ENCODE measurements at places on chromosomes 6 and 20. TPM values are rescaled to one million over a fixed set of nuclear protein-coding genes. Genes with fewer than 3 reads are reported as not detected.

DNA sequence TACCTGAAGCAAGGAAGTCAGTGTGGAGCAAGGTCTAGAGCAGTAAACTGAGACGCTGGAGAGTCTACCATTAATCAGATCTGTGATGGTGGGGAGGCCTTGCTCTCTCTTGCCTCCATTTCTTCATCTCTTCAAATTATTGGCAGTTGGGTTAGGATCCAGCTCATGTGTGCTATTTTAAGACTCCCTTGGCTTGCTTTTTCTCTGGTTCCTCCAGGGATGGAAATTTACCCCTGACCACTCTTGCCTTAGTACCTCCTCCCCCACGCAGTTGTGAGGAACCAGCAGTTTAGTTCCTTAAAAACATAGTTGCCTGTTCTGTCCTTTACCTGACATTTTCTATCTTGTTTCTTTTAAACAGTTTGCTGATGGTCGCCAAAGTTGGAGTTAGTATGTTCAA is 7.4 kb downstream of the TMEM14C start:
- H3K4me3 ChIP-seq: no peak overlapping the region
- DNase-seq: no peak
- H3K4me1 ChIP-seq: peaks cover 6% of the 10 kb centered on the region
- H3K27me3 ChIP-seq: no peaks in the 10 kb centered on the region

GRCh38 chr20:39111359-39112177 is 149.4 kb downstream of the DHX35 start:
- DNase-seq: no peak
- H3K36me3 ChIP-seq: no peaks in the 10 kb centered on the region
- peaks cover 27% of the 10 kb centered on the region for H3K27me3 ChIP-seq
- H3K4me1 ChIP-seq: no peaks in the 10 kb centered on the region

Gene NKX2-2
- not detected for total RNA-seq

Gene RBPJL
- total RNA-seq: not detected

Gene BCAS4
- 9.3 TPM for total RNA-seq

Gene RNF5
- 60.4 TPM for total RNA-seq

DNA sequence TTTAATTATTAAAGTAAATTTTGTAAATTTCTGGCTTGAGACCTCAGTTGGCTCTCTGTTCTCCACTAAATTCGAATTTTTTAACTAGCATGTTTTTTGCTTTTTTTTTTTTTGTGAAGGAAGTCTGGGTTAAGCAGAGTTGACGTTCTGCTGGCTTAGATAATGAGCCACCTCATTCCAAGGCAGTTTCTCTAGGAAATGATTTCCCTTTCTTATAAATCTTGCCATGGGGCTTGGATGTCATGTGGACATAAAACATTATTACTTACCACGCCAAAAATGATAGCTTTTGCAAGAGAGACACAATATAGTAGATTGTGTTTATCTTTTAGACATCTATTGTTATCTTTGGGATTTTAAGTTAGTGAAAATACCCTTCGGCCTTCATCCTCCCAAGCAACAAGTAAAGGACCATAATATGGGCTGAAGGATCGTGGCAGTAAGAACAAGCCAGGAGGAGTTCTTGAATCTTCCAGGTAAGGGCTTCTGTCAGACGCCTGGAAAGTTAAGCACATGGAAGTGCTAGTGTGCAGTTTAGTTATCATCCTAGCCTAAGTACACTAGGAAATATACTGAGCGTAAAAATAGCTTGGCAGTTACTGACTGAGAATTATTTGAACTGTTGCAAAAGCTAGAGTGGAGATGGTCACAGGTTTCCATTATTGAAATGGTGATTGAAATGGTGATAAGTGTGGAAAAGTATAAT is 30.7 kb downstream of the ADGRG6 start:
- no peaks in the 10 kb centered on the region for H3K4me1 ChIP-seq
- H3K36me3 ChIP-seq: no peaks in the 10 kb centered on the region
- no peak overlapping the region for H3K27ac ChIP-seq
- no peak for DNase-seq

Gene GHRH
- total RNA-seq: not detected

GRCh38 chr20:32681175-32682084 is 7.7 kb upstream of the C20orf203 start:
- H3K27ac ChIP-seq: peak overlapping the region; percentile 29
- H3K4me1 ChIP-seq: peaks cover 18% of the 10 kb centered on the region
- H3K27me3 ChIP-seq: no peaks in the 10 kb centered on the region
- no peak overlapping the region for H3K4me3 ChIP-seq
- DNase-seq: no peak

Gene SEL1L2
- not detected for total RNA-seq

Gene TPBG
- not detected for total RNA-seq
